ENCODE measurements at places on chromosomes 1 and 21.

- no peak for DNase-seq
Measured at GRCh38 chr1:226078374-226078773, 15.9 kb downstream of the H3-3A start.

GRCh38 chr21:42781150-42781970 is 98.0 kb downstream of the WDR4 start:
- DNase-seq: no peak

GRCh38 chr1:234896477-234897389 is 231.9 kb downstream of the TOMM20 start:
- DNase-seq: no peak

- DNase-seq: no peak
Measured at GRCh38 chr1:16258591-16259135, 21.7 kb upstream of the CPLANE2 start.

DNA sequence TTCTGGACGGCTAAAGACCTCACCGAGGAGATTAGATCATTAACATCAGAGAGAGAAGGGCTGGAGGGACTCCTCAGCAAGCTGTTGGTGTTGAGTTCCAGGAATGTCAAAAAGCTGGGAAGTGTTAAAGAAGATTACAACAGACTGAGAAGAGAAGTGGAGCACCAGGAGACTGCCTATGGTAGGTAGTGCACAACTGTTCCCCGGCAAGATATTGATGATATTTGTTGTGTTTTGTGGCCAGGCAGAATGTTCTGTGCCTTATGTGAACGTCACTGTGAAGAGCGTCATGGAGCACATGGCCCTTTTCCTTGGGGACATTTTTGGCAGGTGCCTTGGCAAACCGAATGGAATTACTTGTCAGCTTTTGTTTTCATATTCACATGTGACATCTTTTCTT is 191.7 kb downstream of the DISC1 start:
- DNase-seq: no peak

GRCh38 chr21:16422702-16423101 is 692.9 kb downstream of the USP25 start:
- DNase-seq: no peak

- DNase-seq: no peak
Measured at GRCh38 chr1:44512313-44512885, 107.3 kb downstream of the RNF220 start.

GRCh38 chr1:25550155-25550506 is 6.7 kb downstream of the LDLRAP1 start:
- no peak for DNase-seq

DNA sequence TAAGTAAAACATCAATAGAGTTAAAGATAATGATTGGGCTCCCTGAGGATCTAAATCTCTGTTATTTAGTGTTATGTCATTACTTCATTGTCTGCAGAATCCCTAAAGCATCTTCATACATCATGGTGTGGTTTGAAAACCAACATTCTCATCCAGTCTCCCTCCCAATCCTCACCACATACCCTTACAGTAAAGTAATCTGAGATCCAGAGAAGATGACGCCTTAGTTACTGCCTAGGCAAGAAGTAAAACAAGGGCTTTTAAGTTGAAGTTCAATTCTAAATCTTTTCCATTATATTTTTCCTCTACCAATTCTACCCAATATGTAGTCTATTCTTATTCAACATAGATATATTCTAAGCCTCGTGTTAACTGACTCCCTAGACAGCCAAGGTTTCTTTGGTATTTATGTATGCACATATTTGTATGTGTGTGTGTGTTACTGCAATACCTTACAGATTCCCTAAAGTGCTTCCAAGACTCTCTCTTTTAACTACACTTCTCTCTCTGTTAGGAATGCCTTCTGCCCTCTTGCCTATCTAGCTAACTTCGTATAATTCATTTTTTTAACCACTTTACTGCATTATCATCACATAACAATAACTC is 17.3 kb downstream of the DPH5 start:
- DNase-seq: no peak

GRCh38 chr1:211478801-211479578 is 13.0 kb downstream of the RD3 start:
- DNase-seq: no peak

DNA sequence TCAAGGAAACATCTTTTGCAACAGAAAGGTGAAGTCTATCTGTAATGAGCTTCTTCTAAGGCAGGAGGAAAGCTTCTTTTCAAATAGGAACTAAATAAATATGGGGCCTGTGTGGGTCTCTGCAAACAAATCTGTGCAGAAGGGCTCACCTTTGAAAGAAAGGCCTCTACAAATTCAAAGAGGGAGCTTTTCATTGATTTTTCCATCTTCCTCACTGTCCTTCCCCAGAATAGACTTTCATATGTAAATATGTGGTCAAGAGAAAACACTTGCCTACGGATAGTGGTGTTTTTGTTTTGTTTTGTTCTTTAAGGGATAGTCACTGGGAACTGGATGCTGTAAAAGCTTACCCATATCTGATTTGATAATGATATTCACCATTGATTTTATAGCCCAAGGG is 223.4 kb downstream of the DSCAM start:
- DNase-seq: no peak

GRCh38 chr1:69661686-69662085 is 94.0 kb downstream of the LRRC7 start:
- no peak for DNase-seq

- DNase-seq: no peak
Measured at GRCh38 chr1:186626356-186626932, 53.8 kb downstream of the PTGS2 start.

DNA sequence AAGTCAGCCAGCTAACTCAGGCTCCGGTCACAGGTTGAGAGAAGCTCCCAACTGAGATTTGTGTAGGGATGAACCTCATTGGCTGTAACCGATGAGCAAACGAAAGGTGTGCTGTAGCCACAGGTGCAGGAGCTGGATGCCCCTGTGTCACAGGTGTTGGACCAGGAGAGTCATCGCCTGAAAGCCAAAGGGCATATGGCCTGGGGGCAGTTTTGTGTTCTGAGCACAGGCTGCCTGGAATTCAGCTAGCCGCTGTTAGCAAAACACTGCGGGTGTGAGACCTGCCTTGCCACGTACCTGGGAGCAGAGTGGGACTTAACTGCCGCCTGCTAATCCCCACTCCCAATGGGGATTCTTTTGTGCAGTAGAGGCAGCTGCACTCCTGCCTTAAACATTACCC is 55.3 kb downstream of the NEK7 start:
- DNase-seq: no peak

- DNase-seq: no peak
Measured at GRCh38 chr1:58361134-58361533, 185.4 kb downstream of the OMA1 start.

DNA sequence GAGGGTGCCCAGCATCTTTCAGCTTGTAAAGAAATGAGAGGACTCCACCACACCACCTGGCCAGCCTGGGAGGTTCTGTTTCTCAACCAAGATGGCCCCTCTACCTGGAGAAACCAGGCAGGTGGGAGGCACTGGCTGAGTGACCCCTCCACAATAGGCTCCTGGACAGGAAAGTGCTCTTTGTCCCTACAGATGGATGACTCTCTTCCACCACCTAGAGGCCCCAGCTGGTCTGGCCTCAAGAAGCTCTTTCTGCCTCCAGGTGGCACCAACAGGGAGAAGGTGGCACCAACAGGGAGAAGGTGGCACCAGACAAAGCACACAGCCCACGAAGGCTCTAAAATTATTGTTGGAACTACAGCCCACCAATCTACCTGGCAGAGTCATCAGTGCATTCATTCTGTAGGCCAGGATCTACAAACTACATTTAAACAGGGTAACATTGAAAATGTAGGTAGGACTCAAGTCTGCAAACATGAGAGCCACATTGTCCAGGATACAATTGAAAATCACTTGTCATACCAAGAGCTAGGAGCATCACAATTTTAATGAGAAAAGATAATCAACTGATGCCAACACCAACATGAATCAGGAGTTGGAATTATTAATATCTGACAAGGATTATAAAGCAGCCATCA is 14.4 kb downstream of the TMPRSS3 start:
- no peak for DNase-seq

DNA sequence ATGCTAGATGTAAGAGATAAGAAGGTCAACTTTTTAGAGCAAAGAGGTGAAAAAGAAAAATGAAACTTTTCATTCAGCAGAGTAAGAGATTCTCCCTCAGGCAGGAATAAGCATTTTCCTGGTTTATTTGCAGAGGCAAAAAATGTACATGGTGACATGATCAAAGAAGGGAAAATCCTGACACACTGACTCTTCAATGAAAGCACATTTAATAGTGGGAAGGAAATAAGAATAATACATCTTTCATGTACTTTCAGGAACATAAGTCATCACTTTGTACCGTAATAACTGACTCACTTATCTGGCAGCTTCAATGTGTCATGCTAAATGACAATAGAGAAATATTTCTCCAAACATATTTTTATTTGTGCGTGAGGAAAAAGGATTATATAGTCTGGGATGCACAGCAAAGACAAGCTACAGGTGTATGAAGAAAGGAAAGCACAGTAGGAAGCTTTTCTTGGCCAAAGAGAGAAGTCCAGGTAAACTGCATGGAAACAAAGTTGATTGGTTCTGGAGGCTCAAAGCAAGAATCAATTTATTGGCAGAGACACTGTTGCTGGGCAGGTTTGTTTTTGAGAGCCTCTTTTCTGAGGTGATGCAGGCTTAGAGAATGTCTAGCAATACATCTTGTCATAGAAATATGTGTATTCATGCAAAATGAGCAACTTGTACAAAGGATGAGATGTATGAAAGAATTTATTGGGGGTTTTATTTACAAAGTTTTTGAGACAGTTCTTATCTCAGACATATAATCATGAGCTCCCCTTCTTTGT is 1409.0 kb downstream of the PLA2G4A start:
- no peak for DNase-seq

DNA sequence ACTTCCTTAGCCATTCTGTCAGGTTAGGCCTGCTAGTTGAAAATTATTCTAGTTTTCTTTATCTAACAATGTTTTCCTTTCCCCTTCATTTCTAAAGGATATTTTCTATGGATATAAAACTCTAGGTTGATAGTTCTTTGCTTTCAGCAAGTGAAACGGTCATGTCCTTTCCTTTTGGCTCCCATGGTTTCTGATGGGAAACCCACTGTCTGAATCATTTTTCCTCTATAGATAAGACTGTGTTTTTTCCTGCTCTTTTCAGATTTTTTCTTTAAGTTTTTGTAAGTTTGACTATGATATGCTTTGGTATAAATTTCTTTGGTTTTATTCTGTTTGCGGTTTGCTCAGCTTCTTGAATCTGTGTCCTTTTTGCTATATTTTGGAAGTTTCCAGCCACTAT is 800.9 kb downstream of the USP25 start:
- no peak for DNase-seq

GRCh38 chr1:176943783-176944182 is 220.7 kb downstream of the ASTN1 start:
- DNase-seq: no peak

- DNase-seq: no peak
Measured at GRCh38 chr1:32404946-32405345, 10.7 kb upstream of the BSDC1 start.

- no peak for DNase-seq
Measured at GRCh38 chr1:164855716-164856329, 296.8 kb downstream of the PBX1 start.

- no peak for DNase-seq
Measured at GRCh38 chr1:89429062-89429461, 65.2 kb downstream of the GBP6 start.

GRCh38 chr1:29238620-29239002 is 2.3 kb downstream of the PTPRU start:
- no peak for DNase-seq

DNA sequence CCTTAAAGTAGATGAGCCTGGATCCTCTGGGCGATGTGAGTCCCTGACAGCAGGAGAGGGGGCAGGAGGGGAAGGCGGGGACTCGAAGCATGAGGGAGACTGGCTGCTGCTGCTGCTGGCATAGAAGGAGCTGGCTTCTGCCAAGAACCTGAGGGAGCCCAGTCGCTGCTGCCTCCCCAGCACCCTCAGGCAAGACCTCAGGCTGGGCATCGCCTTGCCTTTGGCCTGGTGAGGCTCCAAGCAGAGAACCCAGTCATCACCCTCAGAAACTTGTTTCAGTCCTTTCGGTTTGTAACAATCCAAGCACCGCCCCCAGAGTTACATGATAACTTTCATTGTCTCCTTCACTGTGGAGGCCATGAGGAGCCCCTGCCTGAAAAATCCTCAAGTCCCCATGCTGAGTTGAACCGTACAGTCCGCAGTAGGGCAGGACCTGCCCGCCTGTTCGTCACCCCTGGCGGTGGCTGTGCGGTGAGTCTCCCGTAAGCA is 38.8 kb downstream of the POFUT2 start:
- no peak for DNase-seq

DNA sequence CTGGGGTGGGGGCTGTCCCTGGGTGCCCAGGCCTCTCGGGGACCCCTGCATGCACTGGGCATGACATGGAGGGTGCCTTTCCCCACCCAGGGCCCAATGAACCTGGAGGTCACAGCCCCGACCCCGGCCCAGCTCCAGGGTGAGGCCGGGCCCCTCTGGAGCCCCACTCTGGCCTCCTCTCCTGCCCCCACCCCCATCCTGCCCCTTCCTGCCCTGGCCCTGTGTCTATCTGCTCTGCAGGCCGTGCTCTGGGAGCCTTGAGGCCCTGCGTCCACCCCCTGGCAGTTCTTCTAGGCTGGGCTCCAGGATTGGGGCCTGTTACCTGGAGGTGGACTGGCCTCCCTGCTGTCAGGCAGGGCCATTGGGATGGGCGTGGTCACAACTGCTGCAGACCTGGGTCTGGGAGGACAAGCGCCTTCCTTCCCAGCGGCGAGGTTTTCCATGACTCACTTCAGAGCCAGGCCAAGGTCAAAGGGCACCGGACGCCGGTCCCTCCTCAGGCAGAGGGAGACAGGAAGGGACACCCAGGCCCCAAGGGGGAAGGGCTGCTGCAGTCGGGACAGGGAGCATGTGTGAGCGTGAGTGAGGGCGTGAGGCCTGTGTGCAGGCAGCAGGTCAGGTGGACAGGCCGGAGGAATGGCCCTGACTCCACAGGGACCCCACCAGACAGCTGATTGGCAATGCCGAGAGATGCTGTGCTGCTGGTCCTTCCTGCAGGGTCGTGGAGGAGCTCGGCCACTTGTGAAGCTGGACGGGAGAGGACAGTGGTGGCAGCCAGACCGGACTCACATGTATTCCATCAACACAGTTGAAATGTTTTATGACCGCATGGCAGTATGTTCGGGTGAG is 31.1 kb upstream of the POFUT2 start:
- no peak for DNase-seq

DNA sequence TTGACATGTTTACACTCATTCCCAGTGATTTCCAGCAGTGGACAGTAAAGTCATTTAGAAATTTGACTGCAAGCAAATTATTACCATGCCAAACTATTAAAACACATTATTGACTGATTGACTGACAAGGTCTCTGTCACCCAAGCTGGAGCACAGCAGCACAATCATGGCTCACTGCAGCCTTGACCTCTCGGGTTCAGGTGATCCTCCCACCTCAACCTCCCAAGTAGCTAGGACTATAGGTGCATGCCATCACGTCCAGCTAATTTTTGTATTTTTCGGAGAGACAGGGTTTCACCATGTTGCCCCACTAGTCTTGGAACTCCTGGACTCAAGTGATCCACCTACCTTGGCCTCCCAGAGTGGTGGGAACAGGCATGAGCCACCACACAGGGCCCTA is 24.2 kb downstream of the PTP4A2 start:
- no peak for DNase-seq

Measured in AG09319 (cell line).